Activated CD4-positive, alpha-beta memory T cell treated with anti-CD3 and anti-CD28 coated beads for 36 hours (primary cell): ENCODE measurements at places on chromosomes 1 and 21.

DNA sequence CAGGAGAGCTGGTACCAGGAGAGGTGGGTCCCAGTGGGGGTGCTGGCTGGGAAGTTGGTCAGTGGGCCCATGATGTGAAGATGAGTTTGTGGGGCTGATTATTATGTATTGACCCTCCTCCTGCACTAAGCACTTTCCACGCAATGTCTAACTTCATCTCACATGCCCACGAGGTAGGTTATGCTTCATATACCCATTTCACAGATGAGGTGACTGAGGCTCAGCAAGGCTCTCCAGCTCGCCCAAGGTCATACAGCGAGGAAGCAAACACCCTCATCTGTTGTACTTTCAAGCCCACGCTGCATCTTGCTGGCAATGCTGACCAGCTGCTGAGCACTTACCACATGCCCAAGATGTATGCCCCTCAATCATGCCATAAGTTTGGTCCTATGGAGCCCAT lies 175.8 kb downstream of the GRIK3 start:
- DNase-seq = no peak

DNA sequence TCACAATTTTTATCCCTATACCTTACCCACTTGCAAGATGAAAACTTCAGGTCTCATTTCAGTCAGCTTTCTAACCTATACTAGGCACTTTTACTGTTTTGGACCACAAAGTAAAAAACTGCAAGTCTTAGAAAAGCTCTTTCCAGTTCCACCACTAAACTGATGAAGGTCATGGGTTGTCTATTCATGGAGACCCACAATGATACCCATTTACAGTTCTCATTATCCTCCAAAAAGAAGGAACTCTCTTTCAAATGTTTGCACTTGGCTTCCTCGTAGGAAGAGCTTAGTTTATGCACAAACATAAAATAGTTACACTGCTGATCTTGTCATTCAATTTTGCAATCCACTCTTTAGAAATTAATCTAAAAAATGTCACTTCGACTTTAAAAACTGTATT lies 9.3 kb downstream of the ZNF281 start:
- DNase-seq = no peak

- DNase-seq = no peak
These were observed 51.3 kb upstream of the PLA2G2C start for GRCh38 chr1:20237646-20238045.

DNA sequence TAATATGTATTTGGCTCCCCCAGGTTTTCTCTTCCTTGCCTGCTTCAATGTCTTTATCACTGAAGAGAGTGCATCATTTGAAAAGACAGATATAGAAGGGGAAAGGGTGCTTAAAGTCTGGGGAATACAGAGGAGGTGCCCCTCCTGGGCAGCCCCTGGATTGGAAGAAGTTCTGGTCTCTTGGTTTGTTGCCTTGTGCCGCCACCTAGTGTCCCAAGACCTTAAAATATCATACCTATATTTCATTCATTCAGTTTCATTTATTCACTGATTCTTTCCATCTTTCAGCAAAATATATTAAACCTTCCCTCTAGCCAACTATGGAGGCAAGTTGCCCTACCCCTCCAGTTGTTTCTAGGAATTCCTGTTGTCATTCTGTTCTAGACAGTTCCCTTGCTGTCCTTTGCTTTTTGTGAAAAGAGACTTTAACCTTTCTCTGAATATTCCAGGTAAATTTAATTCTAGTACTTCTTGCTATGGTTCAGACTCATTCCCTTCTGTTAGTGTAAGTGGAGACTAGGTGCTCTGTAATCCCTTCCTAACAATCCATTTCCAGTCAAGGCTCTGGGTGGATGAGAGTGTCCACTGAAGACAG lies 56.1 kb downstream of the MEF2D start:
- DNase-seq = peak; percentile 57

DNA sequence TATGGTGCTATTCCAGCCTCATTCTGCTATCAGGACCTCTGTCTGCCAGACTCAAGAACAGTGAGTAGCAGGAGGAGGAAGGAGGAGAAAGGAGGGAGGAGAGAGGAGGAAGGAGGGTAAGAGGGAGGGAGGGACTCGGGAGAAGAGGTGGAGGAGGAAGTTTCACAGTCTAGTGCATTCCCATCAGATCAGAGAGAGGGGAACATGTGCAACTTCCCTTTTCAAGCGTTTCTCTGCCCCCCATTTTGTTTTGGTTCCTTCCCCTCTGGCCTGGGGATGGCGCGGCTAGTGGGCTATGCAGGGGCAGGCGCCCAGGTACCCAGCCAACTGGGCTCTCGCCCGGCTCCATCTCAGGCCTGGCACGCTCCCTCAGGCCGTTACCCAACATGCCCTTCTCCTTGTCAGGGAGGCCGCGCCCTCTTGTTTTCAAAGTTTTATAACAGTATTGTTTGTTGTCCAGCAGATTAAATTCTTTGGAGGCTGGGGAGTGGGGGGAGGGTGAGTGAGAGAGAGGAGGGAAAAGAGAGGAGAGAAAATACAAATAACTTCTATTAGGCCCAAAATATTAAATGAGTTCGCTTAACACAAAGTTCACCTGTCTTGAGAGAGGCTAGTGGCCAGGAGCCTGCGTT lies 56.0 kb downstream of the CD46 start:
- DNase-seq = no peak

DNA sequence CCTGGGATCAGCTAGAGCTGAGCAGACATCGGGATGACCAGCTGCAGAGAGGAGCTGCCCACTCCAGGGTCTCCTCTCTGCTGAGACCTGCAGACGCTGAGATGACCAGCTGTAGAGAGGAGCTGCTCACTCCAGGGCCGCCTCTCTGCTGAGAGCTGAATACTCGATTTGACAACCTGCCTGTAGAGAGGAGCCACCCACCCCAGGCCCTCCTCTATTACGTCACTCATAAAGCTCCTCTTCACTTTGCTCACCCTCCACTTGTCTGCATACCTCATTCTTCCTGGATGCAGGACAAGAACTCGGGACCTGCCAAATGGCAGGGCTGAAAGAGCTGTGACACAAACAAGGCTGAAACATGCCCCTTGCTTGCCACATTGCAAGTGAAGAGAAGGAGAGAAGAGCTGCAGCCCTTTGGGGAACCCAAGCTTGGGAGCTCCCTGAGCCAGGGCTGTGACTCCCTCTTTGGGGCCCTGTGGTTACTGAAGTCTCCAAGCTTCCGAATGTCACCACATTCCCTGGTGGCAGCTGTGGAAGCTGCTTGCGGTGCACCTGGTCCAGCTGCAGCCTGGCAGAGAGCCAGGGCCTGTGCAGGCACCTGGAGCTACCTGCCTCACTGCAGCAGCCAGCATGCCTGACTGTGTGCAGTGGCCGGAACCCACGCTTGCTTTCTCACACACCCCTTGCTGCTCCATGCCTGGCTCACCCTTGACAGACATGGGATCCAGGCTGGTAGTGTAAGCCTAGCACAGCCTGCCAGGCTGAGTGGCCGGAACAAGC lies 59.6 kb downstream of the CC2D1B start:
- no peak for DNase-seq

DNA sequence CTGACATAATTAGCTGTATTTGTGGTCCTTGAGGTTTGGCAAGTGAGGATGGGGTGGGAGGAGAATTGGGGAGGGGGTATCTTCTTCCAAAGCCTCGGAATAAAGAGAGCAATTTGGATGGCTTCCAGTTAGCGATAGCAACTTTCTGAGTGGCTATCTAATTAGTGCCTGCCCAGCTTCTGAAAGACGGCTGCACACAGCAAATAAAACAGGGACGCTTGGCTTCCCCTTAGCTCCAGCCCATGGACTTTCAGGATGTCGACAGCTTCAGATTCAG lies 31.1 kb downstream of the KLHDC7A start:
- no peak for DNase-seq

DNA sequence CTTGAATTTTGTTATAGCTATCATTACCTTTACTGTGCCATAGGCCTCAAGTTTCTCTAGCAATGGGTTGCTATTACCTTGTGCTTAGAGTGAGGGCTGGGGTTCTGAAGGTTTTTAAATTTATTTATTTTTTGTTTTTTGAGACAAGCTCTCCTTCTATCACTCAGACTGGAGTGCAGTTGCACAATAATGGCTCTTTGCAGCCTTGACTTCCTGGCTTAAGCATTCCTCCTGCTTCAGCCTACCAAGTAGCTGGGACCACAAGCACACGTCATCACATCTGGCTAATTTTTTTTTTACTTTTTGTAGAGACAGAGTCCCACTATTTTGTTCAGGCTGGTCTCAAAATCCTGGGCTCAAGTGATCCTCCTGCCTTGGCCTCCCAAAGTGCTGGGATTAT lies 41.5 kb downstream of the SNX27 start:
- no peak for DNase-seq

GRCh38 chr1:163115887-163116286 lies 46.7 kb downstream of the RGS4 start:
- DNase-seq = no peak

DNA sequence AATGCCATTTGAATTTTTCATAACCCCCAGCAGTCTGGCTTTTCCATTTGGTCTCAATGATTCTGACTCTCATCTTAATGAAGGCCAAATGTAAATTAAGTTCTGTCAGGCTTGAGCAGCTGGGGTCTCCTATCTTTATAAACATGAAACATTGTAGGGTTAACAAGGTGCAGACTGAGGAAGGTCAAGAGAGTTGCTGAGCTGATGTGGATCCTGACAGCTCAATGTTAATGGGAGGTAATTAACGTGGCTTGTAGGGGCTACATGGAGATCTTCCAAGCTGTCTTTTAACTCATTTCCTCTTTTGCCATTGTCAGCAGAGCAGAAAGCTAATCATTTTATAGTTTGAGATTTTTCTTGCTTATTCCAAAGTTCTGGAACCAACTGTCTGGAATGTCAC lies 55.2 kb downstream of the FGGY start:
- DNase-seq = no peak

- DNase-seq = no peak
These were observed 83.6 kb upstream of the FOXD3 start for GRCh38 chr1:63238721-63239120.

GRCh38 chr1:115463347-115463746 lies 125.3 kb upstream of the NGF start:
- DNase-seq = no peak

DNA sequence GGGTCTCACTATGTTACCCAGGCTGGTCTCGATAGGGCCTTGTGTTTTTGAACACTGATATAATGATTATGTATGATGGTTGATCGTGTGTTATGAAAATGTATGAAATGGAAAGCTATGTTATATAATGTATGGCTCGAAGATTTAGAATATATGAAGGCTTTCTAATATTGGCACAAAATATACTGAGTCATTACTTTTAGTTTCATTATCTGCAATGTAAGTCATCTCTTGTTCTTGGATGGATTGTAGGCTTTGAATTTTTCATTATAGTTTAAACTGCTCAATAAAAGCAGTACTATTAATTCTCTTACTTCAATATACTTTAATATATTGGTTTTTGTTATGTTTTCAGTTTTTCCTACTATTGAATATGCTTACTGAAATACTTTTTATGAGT lies 10.1 kb downstream of the FMN2 start:
- DNase-seq = no peak

GRCh38 chr1:89005286-89006151 lies 13.1 kb upstream of the KYAT3 start:
- no peak for DNase-seq

DNA sequence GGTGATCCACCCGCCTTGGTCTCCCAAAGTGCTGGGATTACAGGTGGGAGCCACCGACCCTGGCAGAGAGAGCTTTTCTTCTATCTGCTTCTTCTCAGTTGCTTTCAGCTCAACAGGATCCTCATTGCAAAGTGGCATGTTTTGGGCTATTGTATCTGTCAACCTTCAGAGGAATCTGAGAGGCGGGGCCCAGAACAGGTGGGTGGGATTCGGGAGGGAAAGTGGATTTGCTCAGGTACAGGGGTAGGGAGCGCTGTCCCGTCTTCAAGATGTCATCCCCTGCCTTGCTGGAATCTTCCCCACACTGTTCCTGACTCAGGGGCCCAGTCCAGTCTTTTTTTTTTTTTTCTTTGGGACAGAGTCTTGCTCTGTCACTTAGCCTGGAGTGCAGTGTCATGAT lies 26.9 kb upstream of the RCC2 start:
- DNase-seq = no peak

GRCh38 chr1:41700986-41701535 lies 216.6 kb upstream of the EDN2 start:
- no peak for DNase-seq

DNA sequence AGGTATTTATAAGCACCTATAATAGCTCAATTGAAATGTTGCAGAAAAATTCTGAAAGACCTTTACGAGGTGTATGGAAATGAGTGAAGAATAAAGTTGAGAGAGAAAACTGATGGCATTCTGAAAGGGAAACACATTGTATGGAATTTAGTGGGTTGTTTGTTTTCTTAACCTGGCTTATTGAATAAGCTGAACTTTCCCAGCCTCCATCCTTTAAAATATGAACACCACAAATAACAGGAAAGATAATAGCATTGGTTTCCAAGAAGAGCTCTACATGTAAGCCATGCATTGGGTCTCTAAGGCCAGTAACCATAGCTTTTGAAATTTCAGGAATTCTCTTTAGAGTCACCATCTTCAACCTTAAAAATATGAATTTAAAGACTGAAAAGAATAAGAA lies 709.0 kb downstream of the USP25 start:
- no peak for DNase-seq

DNA sequence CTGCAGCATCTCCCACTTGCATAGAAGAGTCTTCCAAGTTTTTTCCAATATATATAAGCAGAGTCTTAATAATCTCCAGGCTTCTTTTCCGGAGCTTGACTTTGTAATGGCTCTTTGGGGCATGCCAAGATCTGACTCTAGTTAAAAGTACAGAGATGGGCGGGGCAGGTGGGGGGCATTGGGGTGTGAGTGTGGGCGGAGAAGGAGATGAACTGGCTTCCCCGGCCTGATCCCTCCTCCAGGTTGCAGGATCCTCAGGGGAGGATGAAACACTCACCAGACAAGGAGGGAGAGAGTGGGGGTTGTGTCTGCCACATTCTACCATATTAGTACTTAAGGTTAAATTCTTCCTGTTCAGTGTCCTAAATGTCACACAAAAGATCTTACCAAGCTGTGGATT lies 23.0 kb downstream of the S100A10 start:
- no peak for DNase-seq

- DNase-seq = peak; percentile 36
These were observed 808 bp downstream of the MAP3K21 start for GRCh38 chr1:233328142-233328921.

DNA sequence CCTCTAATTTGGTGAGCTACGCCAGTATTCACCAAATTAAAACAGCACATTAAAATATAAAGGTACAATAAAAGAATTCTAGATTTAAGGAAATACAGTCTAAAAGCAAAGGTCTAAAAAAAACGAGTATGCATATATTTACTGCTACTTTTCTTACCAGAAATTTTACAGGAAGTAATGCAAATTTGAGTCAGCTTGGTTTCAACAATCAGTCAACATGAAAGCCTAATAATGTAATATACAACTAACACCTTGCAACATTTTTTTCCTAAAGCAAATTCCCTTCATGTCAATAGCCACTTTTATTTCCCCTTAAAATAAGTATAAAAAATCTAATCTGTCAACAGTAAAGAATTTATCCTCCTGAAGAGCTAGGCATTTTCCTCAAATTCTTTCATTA lies 11.9 kb downstream of the PTP4A2 start:
- DNase-seq = no peak

GRCh38 chr1:171654201-171654941 lies 1.9 kb upstream of the MYOC start:
- no peak for DNase-seq
